ENCODE measurements at places on chromosomes 3 and 15.

DNA sequence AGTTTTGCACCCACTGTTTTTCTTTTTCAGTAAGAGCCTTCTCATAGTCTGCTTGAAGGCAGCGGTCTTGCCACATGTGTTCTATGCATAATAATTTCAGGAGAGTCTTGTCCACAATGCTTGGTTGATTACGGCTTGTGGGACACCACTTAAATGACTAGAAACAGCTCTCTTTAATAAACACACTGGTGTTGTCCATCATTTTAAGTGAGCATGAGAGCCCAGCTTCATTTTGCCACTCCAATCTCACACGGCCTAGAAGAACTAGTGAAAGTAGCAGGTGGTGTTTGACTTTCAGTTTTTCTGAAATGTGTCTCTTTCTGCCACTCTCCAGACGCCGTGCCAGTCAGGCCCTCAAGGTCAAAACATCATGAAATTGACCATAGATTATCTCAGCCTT is 292.1 kb downstream of the LPP start:
- no peak for ATAC-seq

GRCh38 chr15:66188464-66188863 is 65.1 kb downstream of the MEGF11 start:
- no peak for ATAC-seq

DNA sequence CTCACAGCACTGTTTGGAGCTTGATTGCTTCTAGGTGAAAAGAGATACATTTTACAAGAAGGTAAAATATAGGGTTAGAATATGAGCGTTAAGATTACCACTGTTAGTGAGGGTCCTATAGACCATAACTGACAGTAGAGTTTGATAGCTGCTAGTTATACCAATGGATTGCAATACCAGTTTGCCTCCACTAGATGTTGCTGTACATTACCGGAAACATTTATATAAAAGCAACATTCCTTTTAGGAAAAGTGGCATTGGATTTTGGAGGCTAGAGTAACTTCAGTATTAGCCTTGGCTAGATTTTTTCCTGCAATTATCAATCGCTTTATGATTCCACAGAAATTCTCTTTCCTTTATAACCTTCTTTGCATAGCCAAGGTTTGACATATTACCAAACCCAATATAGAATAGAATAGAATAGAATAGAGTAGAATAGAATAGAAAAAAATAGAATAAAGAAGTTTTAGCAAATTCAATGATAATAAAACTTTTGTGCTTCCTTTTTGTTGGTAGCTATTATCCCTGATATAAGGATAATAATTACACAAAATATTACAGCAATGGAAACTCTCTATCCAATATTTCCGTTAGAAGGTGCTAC is 1093.6 kb upstream of the ALCAM start:
- peak; percentile 42 for ATAC-seq

DNA sequence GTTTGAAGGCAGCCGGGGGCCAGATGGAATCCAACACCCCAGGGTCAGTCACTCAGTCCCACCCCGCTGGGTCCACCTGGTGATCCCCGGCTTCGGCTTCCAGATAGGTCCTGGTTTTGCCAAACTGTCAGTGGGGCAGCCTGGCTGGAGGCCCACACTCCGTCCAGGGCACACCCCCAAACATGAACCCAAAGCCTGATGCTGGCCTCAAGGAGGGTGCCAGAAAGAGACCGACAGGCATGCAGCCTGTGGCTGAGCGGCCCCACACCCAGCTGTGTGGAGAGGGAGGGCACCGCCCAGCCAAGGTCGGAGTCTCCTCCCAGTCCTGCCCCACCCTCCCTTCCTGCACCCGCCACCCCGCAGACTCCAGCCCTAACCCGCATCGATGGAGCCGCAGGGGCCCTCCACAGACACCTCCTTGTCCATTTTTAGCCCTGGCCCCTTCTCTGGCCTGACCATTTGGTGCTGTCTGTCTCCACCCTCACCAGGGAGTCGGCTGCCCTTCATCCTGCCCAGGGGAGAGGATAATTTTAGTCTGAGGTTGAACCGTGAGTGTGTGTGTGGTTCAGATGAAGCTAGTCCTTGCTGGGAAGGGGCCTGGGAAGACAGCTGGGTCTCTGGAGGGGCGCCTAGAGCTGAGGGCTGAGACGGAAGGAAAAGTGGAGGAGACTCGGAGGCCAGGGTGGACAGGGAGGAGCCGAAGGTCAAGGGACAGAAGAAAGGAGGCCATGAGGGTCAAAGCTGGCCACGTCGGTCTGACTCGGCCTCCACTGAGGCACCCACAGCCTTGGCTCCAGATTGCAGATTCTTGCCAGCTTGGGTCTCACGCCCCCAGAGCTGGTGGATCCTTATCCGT is 23.1 kb downstream of the TNK2 start:
- no peak for ATAC-seq

GRCh38 chr3:193922034-193922774 is 213.7 kb upstream of the HES1 start:
- ATAC-seq: no peak

DNA sequence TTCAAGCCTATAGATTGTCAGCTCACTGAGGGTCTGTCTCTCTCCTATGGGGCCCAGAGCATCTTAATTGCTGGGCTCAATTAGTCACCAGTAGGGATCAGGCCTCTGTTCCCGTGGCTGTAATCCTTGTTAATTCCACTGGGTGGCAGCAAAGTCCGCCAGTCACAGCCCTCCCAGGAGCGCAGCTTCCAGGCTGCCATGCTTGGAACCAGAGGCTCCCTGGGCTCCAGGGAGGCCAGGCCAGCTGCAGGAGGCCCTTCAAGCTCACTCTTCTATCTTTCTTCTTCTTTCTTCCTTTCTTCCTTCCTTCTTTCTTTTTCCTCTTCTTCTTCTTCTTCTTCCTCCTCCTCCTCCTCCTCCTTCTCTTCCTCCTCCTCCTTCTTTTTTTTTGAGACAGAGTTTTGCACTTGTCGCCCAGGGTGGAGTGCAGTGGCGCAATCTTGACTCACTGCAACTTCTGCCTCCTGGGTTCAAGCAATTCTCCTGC is 14.4 kb downstream of the RNU5B-1 start:
- ATAC-seq: peak; percentile 96

Data from SK-N-SH treated with all-trans-retinoic acid at 6 μM for 48 hours (cell line).